Activated T-helper 1 cell treated with anti-CD3 and anti-CD28 coated beads, Interleukin-2, amount 50 U/mL, for 16 hours (primary cell): ENCODE measurements at places on chromosomes 5 and 9.

DNA sequence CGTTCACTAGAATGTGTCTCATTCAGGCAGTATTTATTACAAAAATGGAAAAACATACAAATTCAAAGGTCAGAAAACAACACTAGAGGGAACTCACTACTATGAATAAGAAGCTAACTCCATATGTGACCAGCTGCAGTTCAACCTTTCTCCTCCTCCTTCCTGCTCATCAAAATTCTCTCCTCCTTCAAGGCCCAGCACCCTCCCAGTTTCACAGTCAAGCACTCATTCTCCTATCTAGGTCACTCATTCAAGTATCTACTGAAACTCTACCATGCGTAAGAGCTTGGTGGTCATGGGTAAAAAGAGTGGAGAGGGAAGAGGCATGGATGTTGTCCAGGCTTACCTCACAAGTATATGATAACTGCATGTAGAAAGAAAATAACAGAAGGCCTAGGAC is 27.7 kb downstream of the ECPAS start:
- DNase-seq: no peak

DNA sequence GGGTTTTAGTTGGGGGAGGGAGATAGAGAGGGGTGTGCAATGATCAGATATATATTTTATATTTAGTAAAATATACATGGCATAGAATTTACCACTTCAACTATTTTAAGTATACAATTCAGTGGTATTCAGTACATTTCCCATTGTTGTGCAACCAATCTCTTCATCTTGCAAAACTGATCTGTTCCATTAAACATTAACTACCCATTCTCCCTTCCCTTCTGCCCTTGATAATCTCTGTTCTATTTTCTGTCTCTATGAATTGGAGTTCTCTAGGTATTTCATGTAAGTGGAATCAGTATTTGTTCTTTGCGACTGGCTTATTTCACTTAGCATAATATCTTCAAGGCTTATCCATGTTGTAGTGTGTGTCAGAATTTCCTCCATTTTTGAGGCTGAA is 38.6 kb downstream of the TGFBI start:
- no peak for DNase-seq

DNA sequence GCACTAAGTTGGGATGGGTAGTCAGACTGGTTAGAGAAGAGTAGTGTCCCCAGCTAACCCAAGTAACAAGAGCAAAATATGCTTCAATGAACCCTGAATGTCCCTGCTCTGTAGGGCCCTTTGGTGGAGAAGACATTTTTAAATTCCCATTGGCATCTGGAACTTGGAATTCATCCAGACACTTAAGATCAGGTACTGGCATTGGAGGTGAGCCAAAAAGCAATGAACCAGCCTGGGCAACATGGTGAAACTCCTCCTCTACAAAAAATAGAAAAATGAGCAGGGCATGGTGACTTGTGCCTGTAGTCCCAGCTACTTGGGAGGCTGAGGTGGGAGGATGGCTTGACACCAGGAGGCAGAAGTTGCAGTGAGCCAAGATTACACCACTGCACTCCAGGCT is 58.9 kb upstream of the ZNF618 start:
- DNase-seq: no peak

DNA sequence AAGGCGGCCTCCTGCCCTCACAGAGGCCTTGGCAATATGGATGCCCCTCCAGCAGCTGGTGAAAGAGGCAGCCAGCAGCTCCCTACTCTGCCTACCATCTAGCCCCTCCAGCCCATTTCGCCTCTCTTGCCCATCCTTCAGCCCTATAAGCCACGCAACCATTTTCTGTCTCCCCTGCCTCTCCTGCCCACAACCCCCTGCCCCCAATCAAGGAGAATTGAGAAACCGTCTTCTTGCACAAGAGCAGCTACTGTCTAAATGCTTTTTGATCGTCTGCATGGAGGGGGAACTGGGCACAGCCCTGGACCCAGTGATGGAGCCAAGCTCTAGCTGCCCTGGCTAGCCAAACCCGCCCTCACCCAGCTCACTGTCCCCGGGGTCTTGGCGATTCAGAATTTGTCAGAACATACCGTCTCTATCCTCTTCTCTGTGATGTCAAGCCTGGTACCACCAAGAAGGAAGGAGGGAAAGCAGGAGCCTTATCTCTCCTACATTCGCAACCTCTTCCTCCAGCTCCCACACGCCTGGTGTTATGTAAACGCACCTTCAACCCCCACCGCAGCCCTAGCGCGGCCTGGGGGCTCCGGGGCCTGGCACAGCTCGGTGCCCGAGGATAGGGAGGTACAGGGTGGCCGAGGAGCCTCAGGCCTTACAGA is 1.2 kb downstream of the SPRY4 start:
- no peak for DNase-seq

DNA sequence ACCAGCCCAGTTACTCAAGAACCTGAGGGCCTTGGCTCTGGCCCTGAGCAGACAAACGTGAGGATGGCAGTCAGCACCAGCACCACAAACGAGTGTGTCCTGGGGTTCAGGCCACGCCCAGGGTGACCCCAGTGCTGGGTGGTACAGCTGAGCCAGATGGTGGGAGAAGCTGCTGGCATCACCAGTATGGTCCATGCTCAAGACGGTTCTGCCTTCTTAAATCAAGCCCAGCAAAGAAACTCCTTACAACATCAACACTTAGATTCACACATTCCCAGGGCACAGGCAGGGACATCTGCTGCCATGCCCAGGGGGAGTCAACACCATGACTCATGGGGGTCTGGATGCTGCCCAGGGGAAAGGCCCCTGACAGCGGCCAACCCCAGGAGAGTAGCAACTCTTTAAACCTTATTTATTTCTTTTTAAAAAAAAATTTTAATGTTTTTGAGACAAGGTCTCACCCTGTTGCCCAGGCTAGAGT is 31.3 kb downstream of the IPPK start:
- no peak for DNase-seq

- no peak for DNase-seq
These were observed 29.3 kb downstream of the AP3B1 start for GRCh38 chr5:78265163-78265562.

- no peak for DNase-seq
These were observed 1.3 kb downstream of the FGF1 start for GRCh38 chr5:142684508-142685041.

GRCh38 chr9:653421-653820 is 188.1 kb upstream of the DMRT1 start:
- DNase-seq: no peak

GRCh38 chr9:129998491-129999140 is 44.4 kb downstream of the FNBP1 start:
- DNase-seq: no peak

- DNase-seq: no peak
These were observed 8.1 kb downstream of the MEGF10 start for GRCh38 chr5:127298656-127299055.

DNA sequence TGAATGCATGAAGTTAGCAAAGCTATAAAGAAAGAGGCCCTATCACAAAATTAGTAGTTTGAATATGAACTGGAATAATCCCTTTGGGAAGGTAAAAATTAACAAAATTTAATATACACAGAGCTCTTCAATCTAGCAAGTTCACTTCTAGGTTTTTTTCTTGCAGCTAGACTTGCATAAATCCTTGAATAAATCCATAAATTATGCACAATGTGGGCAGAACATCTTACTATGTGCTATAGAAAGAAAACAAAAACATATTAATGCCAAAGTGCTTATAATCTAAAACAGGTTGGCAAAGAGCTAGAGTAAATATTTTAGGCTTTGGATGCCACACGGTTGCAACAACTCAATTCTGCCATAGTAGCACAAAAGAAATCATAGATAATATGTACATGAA is 138.5 kb upstream of the FREM1 start:
- no peak for DNase-seq
